Activated CD4-positive, alpha-beta T cell treated with anti-CD3 and anti-CD28 coated beads, Interleukin-2, amount 50 U/mL, for 16 hours (primary cell): ENCODE measurements at places on chromosomes 5 and 9.

GRCh38 chr5:177477701-177478477, 4.5 kb upstream of the DBN1 start:
- no peak for DNase-seq

- DNase-seq: no peak
Measured at GRCh38 chr5:174082286-174082685, 36.8 kb downstream of the NSG2 start.

DNA sequence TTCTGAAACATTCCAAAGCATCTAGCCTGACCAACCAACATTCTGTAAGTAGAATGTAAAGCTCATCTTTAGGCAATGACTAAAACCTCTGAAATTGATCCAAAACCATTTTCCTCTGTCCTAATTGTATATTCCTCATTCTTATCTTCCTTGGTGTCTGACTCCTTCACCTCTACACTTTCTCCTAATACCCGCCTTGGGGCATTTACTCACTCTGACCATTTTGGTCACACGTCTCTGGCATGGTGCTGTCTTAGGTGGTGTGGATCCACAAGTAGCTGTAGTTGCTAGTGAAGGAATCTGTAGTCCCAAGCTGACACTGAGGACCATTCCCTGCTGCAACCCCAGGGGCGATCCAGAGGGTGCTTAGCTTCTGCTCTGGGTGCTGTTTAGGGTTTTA, 40.8 kb upstream of the LMNB1 start:
- no peak for DNase-seq

DNA sequence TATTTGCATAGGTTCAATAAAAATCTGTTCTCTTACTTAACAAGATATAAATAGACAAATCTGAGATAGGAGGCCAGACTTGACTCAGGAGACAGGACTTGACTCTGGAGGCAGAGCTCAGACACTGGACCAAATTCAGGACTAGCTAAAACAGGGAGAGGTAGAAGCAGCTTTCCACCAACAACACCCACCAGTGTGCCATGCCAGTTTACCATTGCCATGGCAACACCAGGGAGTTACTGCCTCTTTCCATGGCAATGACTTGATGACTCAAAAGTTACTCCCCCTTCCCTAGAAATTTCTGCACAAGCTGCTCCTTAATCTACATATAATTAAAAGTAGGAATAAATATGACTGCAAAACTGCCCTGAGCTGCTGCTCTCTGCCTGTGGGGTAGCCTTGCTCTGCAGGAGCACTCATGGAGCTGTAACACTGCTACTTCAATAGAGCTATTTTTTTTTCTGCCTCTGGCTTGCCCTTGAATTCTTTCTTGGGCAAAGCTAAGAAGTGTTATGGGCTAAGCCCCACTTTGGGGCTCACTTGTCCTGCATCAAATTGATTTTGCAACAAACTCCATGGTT, 473.0 kb downstream of the PLK2 start:
- no peak for DNase-seq

GRCh38 chr5:171945476-171945875, 61.0 kb downstream of the FBXW11 start:
- DNase-seq: no peak

GRCh38 chr9:108967916-108968315, 33.7 kb downstream of the ABITRAM start:
- DNase-seq: no peak

GRCh38 chr5:154189256-154189818, 1.2 kb upstream of the GALNT10 start:
- DNase-seq: no peak

GRCh38 chr5:106858616-106859015, 812.1 kb downstream of the EFNA5 start:
- DNase-seq: no peak

GRCh38 chr9:108549184-108549583, 306.6 kb downstream of the ACTL7B start:
- no peak for DNase-seq

GRCh38 chr9:136457326-136457725, 17.7 kb upstream of the INPP5E start:
- no peak for DNase-seq

DNA sequence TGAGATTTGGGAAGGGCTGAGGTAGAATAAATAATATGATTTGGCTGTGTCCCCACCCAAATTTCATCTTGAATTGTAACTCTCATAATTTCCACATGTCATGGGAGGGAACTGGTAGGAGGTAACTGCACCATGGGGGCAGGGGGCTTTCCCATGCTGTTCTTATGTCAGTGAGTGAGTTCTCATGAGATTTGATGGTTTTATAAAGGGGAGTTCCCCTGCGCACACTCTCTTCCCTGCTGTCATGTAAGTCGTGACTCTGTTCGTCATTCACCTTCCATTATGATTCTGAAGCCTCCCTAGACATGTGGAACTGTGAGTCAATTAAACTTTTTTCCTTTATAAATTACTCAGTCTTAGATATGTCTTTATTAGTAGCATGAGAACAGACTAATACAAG, 115.5 kb upstream of the STARD4 start:
- no peak for DNase-seq

DNA sequence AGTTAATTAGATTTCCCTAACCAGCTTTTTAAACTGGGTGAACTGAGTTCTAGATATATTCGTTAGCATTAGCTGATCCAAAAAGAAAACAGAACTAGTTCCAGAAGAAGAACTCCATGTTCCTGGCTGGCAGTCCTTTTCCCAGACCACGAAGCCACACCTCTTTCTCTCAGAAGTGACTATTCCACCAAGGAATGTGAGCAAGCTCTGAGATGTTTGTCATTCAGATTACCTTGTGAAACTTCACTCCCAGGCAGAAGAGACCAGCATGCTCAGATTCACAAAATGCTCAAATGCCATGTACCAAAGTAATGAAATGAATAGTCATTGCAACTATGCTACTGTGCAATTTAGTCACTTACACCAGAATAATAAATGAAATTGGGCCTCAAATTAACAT, 4.4 kb upstream of the SSBP2 start:
- DNase-seq: no peak

DNA sequence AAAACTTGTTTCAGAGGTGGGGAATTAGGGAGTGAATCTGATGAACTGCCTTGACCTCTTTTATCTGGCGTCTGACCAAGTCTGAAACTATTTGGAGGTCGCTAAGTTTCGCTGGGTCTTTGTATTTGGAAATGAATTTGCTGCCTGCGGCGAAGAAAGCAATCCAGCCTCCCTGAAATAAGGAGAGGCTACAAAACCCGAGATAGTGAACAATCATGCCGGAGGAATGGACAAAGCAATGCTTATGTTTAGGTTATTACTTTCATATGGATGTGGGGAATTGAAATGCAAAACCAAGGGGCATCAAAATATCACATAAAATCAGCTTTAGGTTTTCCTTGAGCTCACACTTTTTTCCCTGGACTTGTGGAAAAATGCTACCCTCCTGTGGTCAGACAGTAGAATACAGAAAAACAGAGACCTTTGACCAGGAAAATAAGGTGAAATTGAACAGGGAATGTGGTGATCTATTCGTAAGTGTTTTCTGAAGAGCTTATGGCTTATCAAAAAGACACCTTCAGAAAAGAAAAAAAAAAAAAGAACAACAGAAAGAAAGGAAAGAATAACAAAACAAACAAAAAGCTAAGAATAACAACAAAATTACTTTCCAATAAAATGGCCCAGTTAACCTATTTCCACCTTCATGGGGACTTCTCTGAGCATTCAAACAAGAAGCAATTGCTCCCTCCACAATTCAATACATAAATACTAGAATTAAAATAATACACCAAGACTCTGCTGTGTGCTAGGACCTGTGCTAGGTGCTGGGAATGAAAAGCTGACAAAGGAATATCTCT, 68.6 kb upstream of the DPYSL3 start:
- no peak for DNase-seq

DNA sequence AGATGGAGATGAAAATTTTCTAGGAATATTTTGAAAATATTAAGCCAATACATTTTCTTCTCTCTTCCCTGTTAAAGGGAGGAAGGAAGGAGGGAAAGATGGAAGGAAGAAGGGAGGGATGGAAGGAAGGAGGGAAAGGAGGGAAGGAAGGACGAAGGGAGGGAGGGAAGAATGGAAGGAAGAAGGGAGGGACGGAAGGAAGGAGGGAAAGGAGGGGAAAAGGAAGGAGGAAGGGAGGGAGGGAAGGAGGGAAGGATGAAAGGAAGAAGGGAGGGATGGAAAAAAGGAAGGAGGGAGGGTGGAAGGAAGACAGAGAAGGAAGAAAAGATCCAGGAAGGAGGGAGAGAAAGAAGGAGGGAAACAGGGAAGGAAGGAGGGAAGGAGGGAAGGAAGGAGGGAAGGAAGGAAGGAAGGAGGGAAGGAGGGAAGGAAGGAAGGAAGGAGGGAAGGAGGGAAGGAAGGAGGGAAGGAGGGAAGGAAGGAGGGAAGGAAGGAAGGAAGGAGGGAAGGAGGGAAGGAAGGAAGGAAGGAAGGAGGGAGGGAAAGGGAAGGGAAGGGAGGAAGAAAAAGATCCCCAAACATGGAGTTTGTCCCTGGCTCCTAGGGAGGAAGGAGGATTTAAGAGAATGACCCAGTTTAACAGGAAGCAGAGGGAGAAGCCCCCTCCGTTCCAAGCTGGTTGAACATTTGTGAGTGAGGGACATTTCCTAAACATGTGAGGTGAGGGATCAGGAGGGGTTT, 70.3 kb upstream of the NEURL1B start:
- no peak for DNase-seq

DNA sequence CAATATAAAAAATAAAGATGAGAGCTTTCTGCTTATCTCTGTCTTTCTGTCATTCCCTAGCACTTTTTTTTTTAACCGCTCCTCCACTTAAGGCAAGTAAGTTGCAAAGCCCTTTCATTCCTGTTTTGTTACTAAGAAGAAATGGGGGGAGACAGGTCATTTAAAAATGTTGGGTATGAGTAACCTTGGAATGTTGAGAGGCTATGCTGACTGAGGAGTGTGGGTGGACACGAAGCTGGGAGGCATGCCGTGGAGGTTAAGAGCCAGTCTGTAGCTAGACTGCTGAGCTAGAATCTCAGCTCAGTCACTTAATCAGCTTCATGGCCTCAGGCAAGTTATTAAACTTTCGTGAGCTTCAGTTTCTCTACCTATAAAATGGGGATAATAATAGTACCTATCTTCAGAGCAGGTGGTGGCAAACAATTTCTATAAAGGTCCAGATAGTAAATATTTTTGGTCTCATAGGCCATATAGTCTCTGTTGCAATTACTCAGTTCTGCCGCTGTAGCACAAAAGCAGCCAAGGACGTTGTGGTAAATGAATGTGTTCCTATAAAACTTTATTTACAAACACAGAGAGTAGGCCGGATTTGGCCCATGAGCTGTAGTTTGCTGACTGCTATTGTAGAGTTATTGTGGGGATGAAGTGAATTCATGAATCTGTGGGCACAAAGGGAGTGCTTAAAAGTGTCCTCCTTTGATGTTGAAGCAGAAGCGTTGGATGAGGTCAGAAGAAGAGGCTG, 220.0 kb downstream of the GABBR2 start:
- DNase-seq: no peak

GRCh38 chr5:53253421-53253871, 143.9 kb upstream of the MOCS2 start:
- DNase-seq: peak; percentile 19

DNA sequence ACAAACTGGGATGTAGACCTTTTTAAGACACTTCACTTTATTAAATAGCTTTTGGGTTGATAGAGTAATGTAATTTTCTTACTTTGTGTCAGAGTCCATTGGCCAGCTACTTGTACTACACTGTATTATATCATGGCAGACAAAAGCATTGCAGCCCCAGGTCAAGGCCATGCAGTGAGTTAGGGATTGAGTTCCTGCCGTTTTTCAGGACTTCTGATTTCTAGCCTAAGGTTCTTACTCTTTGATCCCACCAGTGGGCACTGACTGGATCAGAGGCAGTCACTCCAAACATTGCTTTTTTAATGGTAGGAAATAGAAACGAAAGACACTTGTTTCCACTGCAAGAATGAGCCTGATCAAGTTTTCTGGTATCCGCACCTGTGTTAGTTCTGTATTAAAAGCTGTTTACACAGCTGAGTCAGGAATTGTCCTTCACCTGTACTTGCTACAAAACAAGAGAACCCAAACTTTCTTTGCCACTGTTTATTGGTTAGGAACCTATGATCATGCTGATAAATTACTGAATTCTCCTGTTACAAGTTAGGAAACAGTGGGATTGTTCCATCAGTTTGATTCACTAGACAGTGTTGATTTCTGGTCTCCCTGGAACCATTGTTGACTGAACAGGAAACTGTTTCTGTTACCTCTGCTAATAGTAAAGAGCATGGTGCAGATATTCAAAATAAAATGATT, 22.1 kb downstream of the LRRC70 start:
- DNase-seq: no peak

- DNase-seq: no peak
Measured at GRCh38 chr9:115691693-115692092, 461.9 kb upstream of the PAPPA start.
